AG04449 (cell line): ENCODE measurements at places on chromosomes 2 and 18.

GRCh38 chr18:35415511-35416073 is 38.5 kb upstream of the ZNF396 start:
- DNase-seq, result no peak

DNA sequence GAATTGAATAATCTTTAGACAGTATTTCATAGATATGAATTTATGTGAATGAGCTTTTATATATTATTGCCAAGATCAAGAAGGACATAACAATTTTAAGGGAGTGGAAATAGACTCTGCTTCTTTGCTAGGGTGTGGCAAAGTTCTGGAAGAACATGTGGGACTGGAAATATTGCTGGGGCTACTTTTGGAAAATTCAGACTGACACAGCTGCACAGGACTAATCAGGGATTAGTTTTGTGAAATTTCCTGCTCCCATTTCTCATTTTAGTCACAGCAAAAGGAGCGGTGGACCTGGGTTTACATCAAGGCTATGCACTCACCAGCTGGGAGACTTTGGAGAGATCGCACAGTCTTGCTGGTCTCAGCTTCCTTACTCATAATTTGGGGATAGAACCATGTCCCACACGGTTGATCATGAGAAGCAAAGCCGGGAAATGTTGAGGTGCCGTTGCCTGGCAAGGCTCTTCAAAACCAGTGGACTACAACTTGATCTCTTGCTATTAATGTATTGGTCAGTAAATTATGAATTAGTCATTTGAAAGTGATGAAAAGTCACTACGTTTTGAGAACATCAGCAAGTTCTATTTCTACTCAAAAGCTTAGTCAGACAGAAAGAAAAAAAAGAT is 42.4 kb downstream of the IL1RL2 start:
- DNase-seq, result no peak

DNA sequence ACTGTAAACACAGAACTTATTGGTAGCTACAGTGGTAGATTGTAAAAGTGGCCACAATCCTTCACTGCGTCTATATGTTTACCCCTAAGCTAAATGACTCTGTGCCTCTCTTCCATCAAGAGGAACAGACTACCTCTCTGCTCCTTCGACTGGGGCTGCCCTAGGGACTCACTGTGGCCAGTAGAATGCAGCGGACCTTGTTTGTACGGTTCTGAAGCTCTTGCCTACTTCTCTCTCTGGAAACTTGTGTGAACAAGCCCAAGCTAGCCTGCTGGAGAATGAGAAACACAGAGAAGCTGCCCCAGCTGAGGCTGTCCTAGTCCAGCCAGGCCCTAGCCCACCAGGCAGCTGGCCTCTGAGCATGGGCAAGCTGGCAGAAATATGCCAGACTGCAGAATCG is 140.8 kb upstream of the SLC1A4 start:
- no peak for DNase-seq

DNA sequence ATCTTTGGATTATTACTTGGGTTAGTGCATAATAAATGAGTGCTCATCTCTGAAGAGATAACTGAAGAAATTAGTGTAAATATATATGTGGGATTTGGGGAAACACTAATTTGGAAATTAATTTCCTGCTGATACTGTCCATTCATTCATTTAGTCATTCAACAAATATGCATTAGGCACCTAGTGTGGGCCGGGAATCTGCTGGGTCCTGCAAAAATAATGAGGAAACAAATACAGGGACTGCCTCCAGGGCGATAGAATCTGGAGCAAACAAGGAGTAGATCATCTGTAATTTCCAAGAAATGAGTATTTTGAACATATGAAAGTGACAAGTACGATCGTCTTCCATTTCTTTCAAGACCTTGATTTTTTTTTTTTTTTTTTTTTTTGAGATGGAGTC is 203.7 kb upstream of the LYPD1 start:
- DNase-seq, result no peak
